Naive B cell (primary cell): ENCODE measurements at places on chromosomes 2 and 18. TPM values are rescaled to one million over a fixed set of nuclear protein-coding genes. Genes with fewer than 3 reads are reported as not detected.

DNA sequence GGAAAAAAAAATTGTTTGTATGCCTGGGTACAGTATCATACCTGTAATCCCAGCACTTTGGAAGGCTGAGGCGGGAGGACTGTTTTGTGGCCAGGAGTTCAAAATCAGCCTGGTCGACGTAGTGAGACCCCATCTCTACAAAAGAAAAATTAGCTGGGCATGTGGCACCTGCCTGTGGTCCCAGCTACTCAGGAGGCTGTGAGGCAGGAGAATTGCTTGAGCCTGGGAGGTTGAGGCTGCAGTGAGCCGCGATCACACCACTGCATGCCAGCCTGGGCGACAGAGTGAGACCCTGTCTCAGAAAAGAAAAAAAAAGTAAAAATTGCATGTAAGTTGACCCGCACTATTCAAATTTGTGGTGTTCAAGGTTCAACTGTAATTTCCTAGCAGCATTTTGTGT, 32.9 kb downstream of the YIPF4 start:
- DNase-seq, result no peak

DNA sequence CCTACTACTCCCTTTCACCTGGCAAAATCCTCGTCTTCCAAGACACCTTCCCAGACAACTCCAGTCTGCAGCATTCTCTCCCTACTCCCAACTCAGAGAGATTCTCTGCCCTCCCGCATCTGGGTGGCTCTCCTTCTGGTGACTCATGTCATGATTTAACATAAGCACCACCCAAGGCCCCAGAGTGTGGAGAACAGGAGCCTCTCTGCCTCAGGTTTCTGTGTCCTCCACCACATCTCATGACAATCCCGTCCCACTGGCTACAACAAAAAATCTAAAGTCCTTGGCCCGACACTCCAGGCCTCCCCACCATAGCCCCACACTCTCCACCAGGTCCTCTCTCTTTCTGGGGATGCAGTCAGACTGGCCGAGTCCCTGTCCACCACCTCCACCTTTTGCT, 197.1 kb downstream of the BCL11A start:
- no peak for DNase-seq

Gene NTSR2
- polyA plus RNA-seq, result not detected

Gene DNAH7
- not detected for polyA plus RNA-seq

Gene FSHR
- not detected for polyA plus RNA-seq

GRCh38 chr18:2687390-2688001, 32.0 kb downstream of the SMCHD1 start:
- DNase-seq, result peak; percentile 26

- DNase-seq, result peak; percentile 57
Measured at GRCh38 chr2:217886720-217887309, 116.0 kb downstream of the TNS1 start.

DNA sequence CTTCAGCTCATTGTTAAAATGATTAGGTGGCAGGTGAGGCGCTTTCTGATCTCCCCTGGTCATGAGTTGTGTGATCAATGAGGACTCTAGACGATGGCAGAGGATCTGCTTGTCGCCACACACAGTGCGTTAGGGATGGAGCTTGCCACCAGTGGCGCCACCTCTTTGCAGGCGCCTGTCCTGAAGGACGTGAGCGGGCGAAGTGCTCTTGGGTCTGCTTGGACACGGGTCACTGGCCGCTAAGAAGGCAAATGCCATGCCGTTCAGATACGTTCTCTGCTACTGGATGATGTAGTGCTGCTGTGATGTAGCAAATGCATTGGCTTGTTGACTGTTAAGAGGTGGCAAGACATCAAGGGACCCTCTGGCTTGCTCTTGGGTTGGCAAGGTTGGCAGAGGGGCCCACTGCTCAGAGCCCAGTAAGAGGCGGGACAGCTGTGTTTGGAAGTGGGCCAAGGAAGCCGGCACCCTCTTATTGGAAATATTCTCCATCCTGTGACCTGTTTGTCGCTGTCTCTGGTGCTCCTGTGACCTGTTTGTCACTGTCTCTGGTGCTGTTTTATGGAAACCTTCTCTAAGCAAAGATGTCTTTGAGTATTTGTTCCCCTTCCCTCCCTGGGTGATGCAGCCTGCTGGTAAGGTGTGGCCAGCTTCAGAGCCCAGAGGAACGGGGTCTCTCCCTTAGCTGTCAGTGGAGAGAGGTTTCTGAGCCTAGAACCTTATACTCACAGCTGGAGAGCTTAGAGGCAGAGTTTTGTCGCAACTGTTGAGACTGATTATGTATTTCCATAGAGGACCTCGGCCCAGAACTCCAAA, 14.6 kb downstream of the LDLRAD4 start:
- DNase-seq, result no peak
